ENCODE measurements at places on chromosomes 11 and 22. TPM values are rescaled to one million over a fixed set of nuclear protein-coding genes. Genes with fewer than 3 reads are reported as not detected.

The OR56A1 gene
- under 0.01 TPM for total RNA-seq

The DCDC1 gene
- 2.4 TPM for total RNA-seq

The TRIM29 gene
- not detected for total RNA-seq

The SEC14L6 gene
- total RNA-seq: 0.82 TPM

The GLYAT gene
- not detected for total RNA-seq

The C11orf97 gene
- total RNA-seq: not detected

The RAG2 gene
- not detected for total RNA-seq

The CLMP gene
- total RNA-seq: 50.5 TPM

The CRYBA4 gene
- total RNA-seq: not detected

The PRR5L gene
- 5.7 TPM for total RNA-seq

The DTX4 gene
- 42.0 TPM for total RNA-seq
